ENCODE measurements at places on chromosomes 6 and 20.

DNA sequence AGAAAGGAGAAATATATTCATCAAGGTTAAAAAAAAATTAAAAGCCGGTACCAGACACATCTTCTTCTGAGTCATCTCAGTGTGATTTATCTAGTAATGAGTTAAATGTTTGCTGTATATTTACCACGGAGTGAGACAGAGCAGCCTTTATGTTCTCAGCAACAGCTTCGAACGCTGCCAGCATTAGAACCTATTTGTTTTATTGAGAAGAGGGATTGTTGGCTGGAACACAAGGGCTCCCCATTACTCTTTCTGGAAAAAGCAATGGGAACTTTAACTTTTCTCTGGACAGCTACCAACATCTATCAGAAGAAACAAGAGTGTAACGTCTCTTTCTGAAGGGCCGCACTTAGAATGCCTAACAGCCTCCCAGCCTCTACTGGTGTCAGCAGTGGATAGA, 105.3 kb upstream of the TAB2 start:
- no peak for DNase-seq

DNA sequence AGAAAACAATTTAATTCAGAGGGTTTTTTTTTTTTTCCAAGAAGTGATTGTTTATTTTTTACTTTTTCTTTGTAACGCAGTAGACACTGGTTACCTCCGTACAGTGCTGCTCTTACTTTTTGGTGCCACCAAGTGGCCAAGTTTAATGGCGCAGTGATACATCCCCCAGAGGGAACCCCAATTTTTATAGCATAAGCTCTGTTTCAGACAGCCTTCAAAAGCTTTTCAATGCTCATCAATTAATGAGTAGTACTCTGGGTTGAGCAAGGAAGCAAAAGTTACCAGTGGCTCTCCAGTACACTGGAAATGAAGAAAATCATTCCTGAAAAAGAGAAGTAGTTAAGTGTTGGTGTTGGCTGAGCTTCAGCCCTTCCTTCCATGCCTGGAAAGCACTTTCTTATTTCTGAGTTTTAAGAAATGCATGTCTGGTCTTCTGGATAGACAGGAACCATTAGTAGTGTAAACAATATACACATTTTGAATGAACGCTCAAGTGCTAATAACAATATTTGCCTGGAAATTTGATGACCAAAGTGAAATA, 129.1 kb upstream of the SMLR1 start:
- peak; percentile 41 for DNase-seq

- DNase-seq: peak; percentile 61
Observed at GRCh38 chr6:165117121-165117520, 192.3 kb downstream of the C6orf118 start.

- DNase-seq: peak; percentile 63
Observed at GRCh38 chr20:47150403-47151152, 205.9 kb downstream of the ZMYND8 start.

GRCh38 chr6:105692613-105693215, 289.8 kb upstream of the PREP start:
- no peak for DNase-seq

DNA sequence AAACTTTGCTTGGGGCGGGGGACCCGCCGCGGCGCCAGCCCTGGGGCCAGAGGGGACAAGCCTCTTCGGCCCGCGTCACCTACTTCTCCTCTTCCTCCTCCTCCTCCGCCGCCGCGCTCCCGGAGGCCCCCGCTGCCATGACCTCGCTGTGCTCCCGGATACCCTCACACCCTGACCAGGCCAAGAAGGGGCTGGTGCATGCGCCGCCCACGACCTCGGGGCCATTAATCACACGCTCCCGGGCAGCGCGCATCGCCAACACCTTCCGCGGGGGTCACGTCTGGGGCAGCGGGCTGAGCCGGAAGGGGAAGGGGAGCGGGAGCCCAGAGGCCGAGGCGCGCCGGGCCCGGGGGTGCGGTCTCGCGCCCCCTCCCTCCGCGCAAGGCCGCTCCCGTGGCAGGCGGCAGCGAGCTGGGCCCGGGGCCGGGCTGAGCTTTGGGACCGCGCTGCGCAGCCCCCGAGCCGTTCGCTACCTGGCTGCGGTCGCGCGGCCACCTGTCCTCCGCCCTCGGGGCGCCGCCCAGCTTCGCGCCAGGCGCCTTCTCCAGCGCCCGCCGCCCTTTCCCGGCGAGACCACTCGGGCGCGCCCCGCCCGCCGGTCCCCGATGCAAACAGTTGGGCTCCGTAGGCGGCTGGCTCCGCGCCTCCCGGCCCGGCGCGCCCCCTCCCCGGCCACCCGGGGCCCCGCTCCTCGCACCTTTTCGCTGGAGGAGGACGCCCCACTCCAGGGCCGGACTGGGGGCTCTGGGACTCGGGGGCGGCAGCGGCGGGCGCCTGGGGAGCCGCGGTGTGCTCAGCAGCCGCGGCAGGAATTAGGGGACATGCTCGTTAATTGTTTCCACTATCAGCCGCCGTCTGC, 575 bp upstream of the CNR1 start:
- no peak for DNase-seq

- DNase-seq: peak; percentile 25
Observed at GRCh38 chr6:39865011-39865888, 69.0 kb downstream of the MOCS1 start.

DNA sequence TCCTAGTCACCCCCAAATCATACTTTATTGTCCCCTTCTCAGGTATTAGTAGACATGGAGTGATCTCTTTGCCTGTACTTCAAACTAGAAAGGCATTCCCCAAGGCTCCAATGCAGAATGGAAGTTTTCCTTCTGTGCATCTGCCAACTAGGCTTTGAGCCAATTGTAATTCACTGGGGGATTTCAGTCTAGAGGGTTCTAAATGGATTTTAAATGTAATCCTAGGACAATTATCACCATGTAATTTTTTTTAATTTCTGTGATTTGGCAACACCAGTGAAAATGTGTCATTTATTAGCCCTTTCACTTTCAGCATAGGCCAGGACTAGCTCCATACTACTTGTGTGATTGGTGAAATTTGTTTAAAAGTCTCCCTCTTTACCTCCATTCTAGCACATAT, 557.6 kb upstream of the MARCKS start:
- DNase-seq: no peak

DNA sequence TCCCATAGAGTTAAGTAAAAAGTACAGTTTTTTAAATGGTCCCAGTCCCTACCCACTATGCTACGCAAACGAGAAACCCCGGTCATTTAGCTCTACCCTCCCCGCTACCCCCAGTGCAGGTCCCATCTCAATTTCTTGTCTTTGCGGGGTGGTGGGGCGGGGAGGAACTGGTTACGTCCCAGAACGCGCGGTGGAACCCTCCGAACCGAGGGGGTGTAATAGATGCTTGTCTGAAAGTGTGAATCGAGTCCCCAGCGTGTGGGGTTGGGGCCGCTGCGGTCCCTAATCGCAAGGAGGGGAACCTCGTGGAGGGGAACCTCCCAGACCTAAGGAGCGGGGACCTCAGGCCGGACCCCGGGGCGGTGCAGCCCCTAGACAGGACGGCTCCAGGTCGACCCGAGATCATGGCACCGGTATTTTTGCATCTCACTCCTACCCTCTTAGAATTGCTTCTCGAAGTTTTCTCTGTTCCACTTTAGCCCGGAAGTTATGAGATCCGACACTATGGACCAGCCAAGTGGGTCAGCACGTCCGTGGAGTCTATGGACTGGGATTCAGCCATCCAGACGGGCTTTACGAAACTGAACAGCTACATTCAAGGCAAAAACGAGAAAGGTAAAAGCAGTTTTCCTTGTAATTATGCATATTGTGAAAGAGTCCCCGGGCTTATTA, 779 bp downstream of the HEBP2 start:
- DNase-seq: no peak

- DNase-seq: no peak
Observed at GRCh38 chr6:372336-372911, 19.1 kb upstream of the IRF4 start.

DNA sequence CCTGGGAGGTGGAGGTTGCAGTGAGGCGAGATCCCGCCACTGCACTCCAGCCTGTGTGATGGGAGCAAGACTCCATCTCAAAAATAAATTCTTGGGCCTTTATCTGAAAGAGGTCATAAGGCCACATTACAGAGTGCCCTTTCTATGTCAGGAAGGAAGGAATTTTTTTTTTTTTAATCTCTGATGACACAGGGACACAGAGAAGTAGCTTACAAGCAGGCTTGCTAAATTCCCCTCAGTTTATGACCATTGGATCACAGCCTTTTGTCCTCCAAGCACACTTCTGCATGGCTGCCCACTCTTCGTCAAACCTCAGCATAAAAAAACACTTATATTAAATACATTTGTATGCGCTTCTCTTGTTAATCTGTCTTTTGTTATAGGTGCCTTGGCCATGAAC, 7.5 kb upstream of the IFNGR1 start:
- no peak for DNase-seq

GRCh38 chr6:41051873-41052272, 1.1 kb upstream of the APOBEC2 start:
- no peak for DNase-seq

DNA sequence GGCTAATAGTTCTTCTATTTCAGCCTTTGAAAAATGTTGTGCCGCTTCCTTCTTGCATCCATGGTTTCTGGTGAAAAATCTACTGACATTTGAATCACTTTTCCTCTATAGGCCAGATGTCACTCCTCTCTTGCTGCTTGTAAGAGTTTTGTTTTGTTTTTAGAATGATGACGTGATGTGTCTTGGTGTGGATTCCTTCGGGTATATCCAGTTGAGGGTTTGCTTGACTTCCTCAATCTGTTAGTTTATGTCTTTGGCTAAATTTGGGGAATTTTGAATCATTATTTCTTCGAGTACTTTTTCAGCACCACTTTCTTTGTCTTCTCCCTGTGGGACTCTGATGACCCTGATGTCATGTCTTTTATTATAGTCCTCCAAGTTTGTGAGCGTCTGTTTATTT, 175.5 kb downstream of the MYLK4 start:
- no peak for DNase-seq

DNA sequence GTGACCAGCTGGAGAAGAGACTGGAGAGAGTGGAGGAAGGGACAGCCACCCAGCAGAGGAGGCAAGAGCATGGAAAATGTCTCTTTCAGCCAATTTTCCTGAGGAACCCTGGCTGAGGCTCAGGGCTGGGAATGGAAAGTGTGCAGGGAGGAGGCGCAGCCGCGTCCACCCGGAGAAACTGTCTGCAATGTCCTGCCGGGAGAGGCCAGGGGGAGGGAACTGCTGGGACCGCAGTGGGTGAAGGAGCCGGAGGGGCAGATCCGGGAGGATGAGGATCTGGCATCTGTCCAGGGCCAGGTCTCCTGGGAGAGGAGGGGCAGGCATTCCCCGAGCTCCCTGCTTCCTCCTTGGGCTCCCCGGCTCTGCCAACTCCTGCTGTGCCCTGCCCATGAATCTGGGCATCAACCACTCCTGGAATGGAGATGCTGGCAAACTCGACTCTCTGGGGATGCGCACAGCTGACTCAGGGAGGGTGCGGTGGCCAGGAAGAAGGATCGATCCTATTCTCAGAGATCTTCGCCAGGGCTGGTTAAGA, 17.4 kb upstream of the HM13 start:
- no peak for DNase-seq

DNA sequence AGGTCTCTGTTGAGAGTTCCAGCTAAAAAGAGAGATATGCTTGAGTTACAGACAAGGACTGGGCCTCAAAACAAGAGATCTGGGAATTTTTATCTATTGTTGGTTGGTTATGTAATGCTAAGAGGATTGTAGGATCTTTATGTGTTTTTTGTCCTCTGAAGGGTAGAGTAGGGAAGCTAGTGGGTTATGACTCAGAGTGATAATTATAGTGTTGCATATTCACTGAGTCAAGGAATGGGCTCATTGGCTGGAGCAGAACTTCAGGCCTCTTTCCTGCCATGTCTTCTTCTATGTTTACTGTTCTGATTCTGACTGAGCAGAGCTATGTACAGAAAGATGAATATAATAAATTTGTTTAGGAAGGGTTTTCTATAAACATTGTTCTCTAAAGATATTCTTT, 66.1 kb upstream of the NOX3 start:
- DNase-seq: peak; percentile 35

- no peak for DNase-seq
Observed at GRCh38 chr6:163289447-163289846, 125.1 kb upstream of the QKI start.

- DNase-seq: no peak
Observed at GRCh38 chr6:145809211-145809610, 5.4 kb downstream of the FBXO30 start.

DNA sequence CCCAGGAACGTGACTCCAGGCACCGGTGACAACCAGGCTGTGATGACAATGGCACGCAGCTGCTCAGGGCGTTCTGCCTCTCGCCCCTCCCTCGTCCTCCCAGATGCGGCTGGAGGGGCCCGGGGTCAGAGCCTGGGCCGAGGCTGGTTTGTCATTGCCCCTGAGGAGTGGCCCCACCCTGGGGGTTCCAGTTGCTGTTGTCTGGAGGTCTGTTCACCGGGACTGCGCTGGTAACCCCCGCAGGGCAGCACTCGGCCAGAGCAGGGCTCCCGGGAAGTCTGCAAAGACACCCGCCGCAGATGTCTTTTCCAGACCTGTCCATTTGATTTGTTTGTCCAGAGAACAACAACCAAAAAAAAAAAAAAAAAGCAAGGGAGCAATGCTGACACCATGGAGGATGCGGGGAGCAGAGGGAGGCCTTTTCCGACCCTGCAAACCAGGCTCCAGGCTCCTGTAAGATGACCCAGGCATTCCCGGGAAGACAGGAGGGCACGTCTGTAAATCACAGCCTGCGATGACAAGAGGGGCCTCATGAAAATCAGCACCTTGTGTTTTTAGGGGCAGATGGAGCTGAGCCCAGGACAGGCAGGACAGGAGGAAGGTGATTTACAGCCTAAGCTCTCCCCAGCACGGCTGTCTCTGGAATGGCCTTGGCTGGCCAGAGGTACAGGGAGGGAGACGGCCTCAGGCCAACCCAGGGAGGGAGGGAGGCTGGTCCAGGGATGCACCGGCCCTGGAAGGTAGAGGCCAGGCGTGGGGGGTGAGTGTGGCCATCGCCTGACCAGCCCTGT, 189.3 kb downstream of the ERMARD start:
- DNase-seq: no peak

GRCh38 chr6:141484711-141485110, 648.0 kb upstream of the GJE1 start:
- DNase-seq: no peak

GRCh38 chr20:17939622-17940223, 28.9 kb downstream of the SNX5 start:
- DNase-seq: no peak

DNA sequence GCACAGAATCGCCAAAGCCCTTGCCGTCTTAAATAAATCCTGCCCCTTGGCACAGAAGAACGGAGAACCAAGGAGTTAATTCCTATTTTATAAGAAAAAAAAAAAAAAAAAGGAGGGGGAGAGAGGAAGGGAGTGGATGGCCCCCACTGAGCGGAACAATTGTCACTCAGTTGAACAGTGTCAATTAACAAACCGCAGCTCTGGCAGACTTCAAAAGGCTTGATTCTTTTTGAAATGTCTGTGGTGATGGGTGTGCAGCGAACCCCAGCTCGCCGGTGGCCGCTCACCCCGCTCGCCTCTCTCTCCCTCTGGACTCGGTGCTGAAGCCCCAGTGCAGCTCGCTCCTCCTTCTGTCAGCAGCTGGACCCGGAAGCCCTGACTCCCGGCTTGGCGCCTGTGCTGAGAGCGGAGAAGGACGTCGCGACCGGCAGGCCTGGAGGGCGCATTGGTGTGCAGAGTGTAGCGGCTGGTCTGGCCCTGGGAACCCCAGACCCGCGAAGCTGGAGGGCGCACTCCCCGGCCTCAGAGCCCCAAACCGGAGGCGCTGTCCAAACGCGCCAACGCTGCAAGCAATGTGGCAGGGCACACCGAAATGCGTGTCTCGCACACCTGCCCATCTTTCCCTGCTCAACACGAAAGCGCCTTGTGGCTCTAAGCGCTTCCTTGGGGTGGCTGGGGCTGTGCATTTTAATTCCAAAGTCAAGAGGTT, 3.4 kb downstream of the LINC00237 start:
- DNase-seq: no peak

GRCh38 chr20:19473922-19474286, 261.5 kb downstream of the SLC24A3 start:
- no peak for DNase-seq

- DNase-seq: peak; percentile 89
Observed at GRCh38 chr20:45489083-45489531, 19.6 kb downstream of the WFDC2 start.

All from bronchial epithelial cell (primary cell).